GM18507 (cell line): ENCODE measurements at places on chromosomes 4 and X.

DNA sequence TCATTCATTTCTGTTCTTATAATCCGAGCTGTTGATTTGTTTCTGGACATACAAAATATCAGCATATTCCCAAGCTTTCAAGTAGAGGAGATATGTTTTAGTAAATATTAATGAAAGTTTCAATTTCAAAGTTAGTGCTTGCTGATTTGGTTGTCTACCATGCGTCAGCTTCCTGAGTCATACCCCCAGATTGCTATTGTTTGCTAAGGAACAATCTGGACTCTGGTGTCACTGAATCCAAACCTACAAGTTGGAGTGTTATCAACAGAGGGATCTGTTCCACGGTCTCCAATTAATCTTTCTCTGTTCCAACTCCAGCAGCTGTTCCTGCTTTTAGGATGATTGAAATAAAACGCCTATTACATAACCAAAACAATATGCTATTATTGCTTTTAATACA is 96.1 kb upstream of the FAM9A start:
- DNase-seq, result no peak

GRCh38 chr4:68267433-68267944 is 22.0 kb upstream of the TMPRSS11B start:
- DNase-seq, result no peak

- DNase-seq, result no peak
Measured at GRCh38 chr4:153645183-153645582, 38.9 kb upstream of the TLR2 start.

- no peak for DNase-seq
Measured at GRCh38 chrX:105658136-105658535, 164.2 kb upstream of the NRK start.

- DNase-seq, result peak; percentile 17
Measured at GRCh38 chr4:47010912-47011446, 17.6 kb upstream of the GABRA4 start.

GRCh38 chrX:68234171-68234910 is 199.0 kb downstream of the OPHN1 start:
- no peak for DNase-seq

DNA sequence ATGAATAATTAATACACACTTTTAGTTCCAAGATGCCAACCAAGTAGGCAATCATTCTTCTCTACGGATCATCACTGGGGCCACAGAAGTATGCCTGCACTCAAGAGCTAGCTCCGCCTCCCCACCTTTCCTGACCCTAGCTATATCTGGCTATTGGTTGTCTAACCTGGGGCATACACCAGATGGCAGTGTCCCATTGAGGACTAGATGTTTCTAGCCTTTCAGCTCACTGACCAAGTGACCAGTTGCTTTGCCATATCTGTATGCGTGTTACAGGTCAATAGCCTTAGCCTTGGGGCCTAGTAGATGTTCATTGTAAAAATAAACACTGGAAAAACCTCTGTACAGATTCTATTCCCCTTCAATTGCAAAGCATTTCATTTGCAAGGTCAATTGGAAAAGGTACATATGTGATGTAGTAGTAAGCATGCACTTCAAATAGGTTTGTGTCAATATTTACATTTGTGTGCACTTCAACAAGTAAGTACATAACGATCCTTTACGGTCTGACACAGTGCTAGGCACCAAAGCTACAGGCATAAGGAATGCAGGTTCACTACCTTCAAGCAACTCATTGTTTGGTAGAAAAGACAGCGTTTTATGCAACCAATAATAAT is 521.7 kb downstream of the PPARGC1A start:
- DNase-seq, result no peak

DNA sequence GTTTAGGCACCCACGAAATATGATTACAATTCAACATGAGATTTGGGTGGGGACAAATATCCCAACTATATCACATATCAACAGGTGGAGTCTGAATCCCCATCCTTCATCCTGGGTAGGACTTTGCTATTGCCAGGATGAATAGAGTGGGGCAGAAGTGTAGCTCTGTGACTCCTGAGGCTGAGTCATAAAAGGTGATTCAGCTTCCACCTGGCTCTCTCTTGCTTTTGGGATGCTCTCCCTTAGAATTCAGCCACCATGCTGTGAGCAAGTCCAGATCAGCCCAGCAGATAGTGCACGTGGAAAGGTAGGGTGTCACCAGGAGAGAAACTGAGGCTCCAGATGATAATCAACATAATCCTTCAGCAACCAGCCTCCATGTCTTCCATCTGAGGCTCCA is 193.8 kb upstream of the BCOR start:
- no peak for DNase-seq
